Activated T-helper 2 cell treated with anti-CD3 and anti-CD28 coated beads, Interferon-gamma antibody, Interleukin-2, Interleukin-4, amounts not matched to agents 10 μg/mL and 5 μg/mL and 100 μg/mL, durations not matched to agents 14 hours and 24 hours and 36 hours (primary cell): ENCODE measurements at places on chromosomes 16 and 17.

- DNase-seq = no peak
These were observed 15.9 kb downstream of the PLD6 start for GRCh38 chr17:17190188-17190587.

DNA sequence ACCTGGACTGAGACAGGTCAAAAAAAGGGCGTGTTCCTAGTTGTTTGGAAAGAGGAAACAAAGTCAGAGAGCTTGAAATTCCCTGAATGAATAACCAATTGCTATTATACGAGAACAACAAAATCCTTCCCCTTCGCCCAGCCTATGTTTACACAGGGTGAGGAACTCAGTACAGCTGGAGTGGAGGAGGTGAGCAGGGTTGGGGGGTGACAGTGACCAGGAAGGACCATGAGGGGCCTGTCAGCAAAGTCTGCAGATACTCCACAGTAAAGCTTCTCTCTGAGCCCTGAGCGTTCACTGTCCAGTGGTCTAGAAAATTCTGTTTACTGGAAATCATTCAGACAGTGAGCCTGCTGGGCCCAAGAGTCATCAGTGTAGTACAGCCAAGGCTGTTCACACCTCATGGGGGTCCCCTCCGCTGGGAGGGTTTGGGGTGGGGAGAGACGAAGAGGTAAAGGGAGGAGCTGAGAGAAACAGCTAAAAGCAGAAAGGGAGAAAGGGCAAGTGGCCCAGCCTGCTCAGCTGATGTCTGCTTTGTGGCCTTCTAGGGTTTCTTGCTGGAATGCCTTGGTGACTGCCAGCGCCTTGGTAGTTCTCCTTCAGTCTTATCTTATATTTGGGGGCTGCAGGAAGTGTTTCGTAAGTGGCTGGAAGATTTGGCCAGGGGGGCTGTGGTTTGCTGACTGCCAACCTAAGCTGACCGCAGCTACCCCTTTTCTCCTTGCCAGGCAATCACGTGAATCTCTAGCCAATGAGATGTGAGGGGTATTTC lies 5.7 kb downstream of the DUSP3 start:
- no peak for DNase-seq

DNA sequence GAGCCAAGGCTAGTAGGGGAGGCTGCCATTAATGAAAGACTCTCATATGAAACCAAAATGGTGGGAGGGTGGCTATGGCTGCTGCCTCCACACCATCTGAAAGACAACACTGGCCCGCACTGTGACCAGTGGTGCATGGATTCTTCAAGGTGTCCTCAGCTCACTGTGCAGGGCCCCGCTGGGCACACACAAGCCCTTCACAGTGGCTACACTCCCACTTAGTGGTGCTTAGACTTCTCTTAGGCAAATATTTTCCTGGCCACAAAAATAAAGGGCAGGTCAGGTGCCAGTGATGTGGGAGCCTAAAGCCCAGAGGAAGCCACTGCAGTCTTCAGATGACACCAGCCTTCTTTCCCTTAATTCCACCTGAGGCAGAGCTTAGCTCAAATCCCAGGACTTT lies 38.1 kb upstream of the IRX3 start:
- DNase-seq = no peak

DNA sequence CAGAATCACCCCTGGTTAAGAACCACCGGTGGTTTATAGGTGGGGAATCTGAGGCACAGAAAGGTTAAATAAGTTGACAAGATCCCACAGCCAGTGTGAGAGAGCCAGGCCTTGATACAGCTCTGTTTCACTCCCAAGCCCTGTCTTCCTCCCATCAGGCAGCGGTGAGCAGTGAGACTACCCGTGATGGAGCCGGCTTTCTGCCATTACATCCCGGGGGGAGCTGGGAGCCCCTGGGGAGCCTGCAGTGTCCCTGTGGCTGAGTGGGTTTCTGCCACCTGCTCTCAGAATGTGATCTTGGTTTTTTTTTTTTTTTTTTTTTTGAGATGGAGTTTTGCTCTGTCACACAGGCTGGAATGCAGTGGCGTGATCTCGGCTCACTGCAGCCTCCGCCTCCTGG lies 66.4 kb downstream of the ABCC1 start:
- no peak for DNase-seq

DNA sequence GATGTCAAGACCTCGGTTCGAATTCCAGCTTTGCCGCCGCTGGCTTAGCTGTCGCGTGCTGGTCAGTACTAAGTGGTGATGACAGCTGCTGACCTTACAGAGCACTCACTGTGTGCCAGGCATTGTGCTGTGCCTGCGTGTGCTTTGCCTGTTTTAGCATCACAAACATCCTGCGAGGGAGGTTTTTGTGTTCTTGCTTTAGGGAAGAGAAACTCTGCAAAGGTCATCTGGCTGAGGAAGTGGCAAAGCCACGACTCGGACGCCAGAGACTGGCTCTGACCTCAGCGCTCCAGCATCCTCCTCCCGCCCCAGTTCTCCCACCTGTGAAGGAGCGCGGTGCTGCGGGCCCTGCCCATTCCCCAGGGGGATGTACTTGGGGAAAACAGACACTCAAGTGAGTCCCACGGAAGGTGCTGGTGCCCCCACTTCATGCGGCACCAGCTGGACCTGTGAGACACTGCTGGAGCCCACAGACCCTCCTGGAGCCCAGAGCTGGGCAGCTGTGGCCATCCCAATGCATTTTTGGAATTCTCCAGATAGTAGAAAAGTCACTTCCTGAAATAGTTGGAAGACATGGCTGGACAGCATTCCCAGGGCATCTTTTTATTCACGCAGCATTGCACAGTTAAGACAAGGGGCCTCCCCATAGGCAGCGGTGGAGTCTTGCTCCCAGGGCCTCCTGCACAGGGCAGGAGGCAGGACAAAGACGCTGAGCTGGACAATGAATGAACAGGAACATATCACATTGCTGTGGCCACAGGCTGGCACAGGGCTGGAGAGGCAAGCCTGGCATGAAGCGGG lies 20.0 kb upstream of the HERPUD1 start:
- DNase-seq = no peak

DNA sequence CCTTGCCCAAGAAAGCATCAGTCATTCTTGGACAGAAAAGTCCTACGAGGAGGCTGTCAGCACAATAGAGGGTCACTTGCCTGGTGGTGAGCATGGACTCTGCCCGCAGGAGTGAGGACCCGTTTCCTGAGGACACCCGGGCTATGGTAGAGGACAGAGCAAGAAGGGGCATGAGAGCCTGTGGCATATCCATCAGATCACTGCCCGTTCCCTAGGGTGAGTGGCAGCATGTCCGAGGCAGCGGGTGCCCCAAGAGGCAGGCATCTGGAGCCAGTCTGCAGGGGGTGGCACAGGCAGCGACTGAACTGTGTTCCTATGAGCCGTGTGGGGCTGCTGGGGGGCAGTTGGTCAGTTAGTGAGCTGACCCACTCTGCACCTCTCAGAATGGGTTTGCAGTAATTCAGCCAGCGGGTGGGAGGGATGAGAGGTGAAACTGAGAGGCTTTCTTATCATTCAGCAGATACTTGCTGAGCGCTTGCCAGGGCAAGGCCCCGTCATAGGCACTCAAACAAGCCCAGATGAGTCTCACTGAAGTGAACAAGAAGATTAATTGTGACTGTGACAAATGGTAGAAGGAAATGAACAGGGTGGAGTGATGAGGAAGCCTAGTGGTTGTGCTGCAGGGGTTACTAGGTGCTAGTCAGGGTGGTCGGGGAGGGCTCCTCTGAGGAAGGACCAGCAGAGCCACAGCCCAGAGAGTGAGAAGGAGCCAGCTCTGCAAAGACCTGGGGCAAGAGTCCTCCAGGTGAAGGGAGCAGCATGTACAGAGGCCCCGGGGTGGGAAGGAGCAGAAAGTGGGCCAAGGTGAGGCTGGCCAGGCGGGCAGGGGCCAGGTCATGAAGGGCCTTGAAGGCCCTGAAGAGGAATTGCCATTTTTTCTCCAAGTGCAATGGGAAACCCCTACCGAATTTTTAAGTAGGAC lies 87.9 kb downstream of the CLEC16A start:
- no peak for DNase-seq

GRCh38 chr17:82922646-82923045 lies 82.8 kb upstream of the ZNF750 start:
- DNase-seq = no peak

- DNase-seq = no peak
These were observed 31.8 kb upstream of the MAF start for GRCh38 chr16:79632289-79632688.

GRCh38 chr17:74514632-74515334 lies 16.5 kb downstream of the CD300LB start:
- no peak for DNase-seq

DNA sequence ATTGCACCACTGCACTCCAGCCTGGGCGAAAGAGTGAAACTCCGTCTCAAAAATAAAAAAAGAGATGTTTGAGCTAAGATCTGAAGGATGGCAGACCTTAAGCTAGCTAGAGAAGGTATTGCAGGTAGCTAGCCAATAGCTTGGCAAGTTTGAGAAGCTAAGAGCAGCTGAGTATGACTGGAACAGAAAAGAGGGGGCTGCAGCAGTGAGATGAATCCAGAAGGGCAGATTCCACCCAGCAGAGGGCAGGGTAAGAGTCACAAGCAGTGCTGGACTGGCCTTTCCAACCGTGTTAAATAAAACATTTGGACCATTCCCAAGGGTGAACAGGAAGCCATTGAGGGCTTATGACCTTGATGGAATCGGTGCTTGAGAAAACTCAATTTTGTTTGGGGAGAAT lies 5.7 kb upstream of the PHAF1 start:
- DNase-seq = no peak

DNA sequence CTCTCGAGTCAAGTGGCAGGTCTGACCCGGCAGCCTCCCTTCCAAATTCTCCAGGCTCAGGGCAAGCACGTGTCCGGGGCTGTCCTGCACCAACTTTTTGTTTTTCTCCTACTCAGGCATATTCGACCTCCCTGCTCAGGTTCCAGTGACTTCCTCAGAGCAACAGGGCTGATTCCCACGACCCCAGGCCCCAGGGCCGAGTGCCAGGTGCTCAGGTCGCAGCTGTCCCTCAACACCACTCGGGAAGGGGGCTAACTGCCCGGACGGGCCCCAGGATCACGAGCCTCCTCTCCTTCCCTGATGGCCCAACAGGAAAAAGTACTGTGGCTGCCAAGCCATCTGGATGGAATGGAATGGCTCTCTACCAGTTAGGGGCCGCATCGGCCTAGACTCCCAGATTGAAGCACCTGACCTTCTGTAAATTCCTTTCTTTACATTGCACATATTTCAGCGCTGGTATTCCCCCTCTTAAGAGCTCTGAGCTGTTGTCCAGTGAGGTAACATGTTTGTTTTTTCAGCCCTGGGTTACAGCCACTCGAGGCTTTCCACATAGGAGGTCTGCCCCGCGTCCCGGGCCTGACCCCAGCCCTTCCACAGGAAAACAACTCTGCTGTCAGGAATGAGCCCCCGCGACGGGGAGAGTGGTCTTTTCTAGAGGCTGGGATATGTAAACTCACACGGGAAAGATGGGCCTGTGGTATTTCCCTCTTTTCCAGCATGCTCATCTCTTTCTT lies 25.0 kb downstream of the NXN start:
- DNase-seq = no peak

- DNase-seq = peak; percentile 14
These were observed 24.0 kb downstream of the TRPV2 start for GRCh38 chr17:16439303-16439791.

DNA sequence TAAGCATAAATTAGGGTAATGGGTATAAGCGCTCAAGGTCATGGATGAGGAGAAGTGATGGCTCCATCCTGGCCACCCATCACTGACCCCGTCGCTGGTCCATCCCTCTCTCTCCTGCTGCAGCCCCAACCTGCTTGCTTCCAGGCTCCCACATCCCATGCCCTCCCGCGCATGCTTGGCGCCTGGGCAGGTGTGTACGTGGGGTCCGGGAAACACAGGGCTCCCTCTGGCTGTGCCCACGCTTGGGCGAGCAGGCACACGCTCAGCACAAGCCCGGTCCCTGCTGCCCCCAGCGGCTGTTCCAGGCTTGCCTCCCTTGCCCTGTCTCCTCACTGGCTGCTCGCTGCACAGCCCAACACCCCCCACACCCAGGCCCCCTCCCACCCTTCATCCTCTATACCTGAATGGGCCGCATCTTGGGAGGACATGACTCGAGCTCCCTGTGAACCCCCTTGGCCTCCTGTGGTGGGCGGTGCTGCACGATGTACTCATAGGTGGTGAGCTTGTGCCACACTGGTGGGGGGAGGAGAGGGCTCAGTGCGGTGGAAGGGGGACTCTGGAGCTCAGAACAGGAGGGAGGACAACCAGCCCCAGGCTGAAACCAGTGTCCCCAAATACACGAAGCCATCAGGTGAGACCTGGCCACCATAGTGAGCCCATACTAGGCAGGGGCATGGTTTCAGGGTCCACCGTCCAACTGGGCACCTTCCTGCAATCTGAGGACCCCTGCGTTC lies 4.7 kb upstream of the TPPP3 start:
- no peak for DNase-seq

DNA sequence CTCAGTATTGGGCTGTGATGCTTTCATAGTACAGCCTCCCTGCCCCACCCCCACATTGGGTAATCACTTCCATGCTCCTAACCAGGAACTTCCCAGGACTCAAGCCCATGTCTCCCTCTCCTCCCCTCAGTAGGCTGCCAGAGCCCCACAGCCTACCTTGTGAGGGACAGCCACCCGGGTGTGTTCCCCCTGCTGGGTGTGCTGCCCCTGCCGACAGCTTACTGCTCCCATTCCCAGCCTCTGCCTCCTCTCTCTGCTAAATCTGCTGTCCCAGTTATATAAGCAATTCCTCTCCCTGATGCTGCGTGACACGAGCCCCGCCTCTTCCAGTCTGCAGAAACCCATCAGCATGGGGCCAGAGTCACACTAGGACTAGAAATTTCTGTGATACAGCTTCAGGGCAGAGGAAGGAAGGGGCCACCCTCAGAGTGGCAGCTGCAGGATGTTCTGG lies at the start of gene RSKR:
TSS of gene RSKR (minus strand) at position 255 of the 451 bp plus-strand sequence. CDS start at position 231, 24 bp downstream.
- DNase-seq = no peak
